ENCODE measurements at places on chromosomes 7 and 10. TPM values are rescaled to one million over a fixed set of nuclear protein-coding genes. Genes with fewer than 3 reads are reported as not detected.

The HOXA6 gene
- 4.5 TPM for total RNA-seq

The PKD2L1 gene
- not detected for total RNA-seq

The NPSR1 gene
- not detected for total RNA-seq

The HOGA1 gene
- 0.53 TPM for total RNA-seq

The OGA gene
- total RNA-seq: 42.5 TPM

The UBE2D4 gene
- total RNA-seq: 18.4 TPM

The FAM237B gene
- not detected for total RNA-seq

The PLCE1 gene
- total RNA-seq: 2.8 TPM

The ASB10 gene
- total RNA-seq: not detected

The C10orf105 gene
- total RNA-seq: not detected

Data from HT1080 (cell line).